ENCODE measurements at places on chromosomes 3 and 15.

- DNase-seq = no peak
Observed at GRCh38 chr3:186821429-186822387, 15.4 kb upstream of the RFC4 start.

DNA sequence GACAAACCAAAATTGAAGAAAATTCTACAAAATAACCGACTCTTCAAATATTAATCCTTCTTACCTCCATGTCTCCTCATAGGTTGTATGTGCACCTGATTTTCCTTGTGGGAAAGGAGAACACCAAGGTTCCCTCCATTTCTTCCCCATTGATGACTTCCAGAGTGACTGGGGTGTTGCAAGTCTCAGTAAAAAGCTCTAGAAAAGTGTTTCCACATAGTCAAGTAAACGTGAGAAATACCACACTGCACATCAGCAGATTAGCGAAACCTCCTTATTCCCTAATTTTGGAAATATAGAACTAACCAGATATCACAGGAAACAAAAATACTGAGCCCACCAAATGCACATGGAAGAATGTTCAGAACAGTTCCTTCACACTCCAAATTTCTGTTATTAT lies 4.9 kb upstream of the RPN1 start:
- DNase-seq = no peak

DNA sequence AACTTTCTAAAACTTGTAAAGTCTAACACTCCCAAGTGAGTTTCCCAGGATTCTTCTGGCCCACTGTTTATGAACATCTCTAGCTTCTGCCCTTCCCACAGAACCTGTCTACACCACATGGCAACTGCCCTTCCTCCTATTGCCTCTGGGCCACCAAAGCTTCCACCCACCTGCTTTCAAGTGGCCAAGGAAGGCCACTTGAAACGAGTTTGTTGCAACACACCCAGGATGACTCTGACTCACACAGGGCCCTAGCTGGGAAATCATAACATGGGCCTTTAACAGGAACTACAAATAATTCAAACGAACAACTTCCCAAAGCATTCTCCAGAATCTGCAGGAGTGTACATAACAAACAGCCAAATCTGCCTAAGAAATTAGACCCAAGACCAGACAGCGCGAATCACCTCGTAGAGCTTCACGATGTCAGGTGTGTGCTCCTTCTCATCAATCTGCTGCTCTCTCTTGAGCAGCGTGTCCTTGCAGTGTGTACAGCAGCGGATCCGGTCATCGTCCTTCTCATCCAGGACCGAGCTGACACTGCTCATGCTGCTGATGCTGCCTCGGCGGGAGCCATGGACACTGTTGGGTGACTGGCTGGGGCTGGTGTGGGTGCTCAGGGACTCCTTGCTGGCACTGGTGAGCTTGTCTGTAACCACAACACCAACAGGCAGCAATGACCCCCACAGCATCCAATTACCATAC lies 16.8 kb downstream of the RBSN start:
- DNase-seq = no peak

- no peak for DNase-seq
Observed at GRCh38 chr3:116824208-116824607, 114.6 kb downstream of the TUSC7 start.

GRCh38 chr3:31105438-31106077 lies 211.1 kb upstream of the GADL1 start:
- no peak for DNase-seq

DNA sequence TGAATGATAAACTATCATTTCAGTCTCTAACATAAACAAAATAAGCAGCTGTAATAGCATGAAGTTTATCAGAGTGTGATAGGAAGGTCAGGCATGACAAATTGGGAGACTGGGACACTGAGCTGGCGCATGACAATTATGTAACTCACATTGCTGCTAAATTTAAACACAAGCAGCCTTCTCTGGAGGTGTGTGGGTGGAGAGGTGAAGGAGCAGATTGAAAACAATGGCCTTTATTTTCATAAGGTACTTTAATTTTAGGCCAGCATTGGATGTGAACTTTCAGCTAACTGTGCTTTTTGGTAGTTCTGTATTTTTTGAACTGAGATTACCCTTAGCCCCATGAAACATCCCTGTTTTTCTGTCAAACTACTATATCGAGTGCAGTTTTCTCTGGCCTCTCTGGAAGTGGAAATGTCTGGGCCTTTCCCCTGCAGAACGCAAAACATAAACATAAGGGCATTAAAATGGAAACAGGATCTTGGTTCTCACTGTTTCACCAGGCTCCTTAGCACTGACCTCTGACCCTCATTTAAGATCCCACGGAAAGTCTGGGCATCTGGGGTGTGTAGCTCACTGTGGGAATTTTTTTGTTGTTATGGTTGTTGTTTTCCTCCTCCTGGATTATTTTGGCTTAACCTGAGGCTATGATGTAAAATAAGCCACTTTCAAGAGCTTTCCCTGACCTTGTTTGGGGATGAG lies 160.1 kb upstream of the DPH6 start:
- no peak for DNase-seq

Measured in activated CD4-positive, alpha-beta T cell treated with anti-CD3 and anti-CD28 coated beads, Interleukin-2, amount 50 U/mL, for 4 hours (primary cell).